Kasumi-1 (cell line): ENCODE measurements at places on chromosomes 7 and 10.

GRCh38 chr7:132394283-132395198 lies 181.7 kb downstream of the PLXNA4 start:
- peak; percentile 29 for DNase-seq

DNA sequence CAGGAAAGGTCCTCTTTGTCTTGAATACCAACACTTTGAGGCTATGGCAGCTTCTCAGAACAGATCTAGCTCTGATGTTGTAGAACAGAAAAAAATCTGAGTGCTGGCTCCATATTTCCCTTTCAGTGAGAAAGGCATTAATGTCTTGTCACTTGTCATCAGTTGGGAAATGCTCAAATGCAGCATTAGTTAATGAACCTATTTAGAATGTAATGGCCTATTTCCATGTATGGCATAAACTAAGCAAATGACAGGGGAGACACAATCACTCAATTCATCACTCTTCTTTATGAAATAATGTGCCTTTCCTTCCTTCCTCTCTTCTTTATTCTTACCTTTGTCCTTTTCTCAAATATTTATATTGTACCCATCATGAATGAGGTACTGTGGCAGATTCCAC lies 5.0 kb upstream of the STAMBPL1 start:
- DNase-seq: no peak

DNA sequence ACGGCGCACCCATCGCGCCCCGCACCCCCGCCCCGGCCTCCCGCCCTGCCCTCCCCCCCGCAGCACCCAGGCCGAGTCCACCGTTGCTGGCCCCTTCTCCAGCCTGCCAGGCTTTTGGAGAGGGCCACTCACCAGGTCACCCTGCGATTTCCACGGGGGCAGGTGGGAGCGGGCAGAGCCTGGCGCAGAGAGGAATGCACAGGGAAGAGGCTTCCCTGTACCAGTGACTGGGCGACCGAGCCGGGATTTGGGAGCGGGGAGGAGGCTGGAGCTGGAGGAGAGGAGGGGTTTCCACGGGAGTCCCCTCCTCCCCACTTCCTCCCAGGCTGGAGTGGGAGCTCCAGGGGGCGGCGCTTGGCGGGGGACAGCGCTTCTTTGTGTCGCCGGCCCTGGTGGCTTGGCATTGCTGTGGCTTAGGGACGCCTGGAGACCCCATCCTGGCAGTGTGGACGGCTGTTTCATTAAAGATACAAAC lies 19.3 kb downstream of the TCAF1 start:
- DNase-seq: no peak

- no peak for DNase-seq
These were observed 43.9 kb downstream of the TNS3 start for GRCh38 chr7:47537716-47538675.

DNA sequence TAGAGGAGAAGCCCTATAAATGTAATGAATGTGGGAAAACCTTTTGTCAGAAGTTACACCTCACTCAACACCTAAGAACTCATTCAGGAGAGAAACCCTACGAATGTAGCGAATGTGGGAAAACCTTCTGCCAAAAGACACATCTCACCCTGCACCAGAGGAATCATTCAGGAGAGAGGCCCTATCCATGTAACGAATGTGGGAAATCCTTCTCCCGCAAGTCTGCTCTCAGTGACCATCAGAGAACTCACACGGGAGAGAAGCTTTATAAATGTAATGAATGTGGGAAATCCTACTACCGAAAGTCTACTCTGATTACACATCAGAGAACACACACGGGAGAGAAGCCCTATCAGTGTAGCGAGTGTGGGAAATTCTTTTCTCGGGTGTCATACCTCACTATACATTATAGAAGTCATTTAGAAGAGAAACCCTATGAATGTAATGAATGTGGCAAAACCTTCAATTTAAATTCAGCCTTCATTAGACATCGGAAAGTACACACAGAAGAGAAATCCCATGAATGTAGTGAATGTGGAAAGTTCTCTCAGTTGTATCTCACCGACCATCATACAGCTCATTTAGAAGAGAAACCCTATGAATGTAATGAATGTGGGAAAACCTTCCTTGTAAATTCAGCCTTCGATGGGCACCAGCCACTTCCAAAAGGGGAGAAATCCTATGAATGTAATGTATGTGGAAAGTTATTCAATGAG lies 18.9 kb downstream of the RBAK start:
- no peak for DNase-seq

DNA sequence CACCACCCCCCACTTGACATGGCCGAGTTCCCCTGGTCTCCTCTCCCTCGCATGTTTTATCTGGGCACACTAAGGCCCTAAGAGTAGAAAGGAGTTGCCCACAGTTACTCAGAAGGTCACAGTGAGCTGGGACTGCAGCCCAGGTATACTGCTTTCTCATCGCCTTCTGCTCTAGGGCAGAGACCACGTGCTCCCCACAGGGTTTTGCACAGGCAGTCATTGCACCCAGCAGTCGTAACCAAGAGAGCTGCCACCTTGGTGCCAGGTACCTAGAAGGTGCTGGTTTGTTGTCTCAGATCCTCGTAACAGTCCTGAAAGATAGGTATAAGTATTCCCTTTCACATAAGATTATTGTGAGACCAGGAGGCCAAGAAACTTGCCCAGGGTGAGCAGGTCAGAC lies 1.8 kb downstream of the MINDY4 start:
- no peak for DNase-seq

DNA sequence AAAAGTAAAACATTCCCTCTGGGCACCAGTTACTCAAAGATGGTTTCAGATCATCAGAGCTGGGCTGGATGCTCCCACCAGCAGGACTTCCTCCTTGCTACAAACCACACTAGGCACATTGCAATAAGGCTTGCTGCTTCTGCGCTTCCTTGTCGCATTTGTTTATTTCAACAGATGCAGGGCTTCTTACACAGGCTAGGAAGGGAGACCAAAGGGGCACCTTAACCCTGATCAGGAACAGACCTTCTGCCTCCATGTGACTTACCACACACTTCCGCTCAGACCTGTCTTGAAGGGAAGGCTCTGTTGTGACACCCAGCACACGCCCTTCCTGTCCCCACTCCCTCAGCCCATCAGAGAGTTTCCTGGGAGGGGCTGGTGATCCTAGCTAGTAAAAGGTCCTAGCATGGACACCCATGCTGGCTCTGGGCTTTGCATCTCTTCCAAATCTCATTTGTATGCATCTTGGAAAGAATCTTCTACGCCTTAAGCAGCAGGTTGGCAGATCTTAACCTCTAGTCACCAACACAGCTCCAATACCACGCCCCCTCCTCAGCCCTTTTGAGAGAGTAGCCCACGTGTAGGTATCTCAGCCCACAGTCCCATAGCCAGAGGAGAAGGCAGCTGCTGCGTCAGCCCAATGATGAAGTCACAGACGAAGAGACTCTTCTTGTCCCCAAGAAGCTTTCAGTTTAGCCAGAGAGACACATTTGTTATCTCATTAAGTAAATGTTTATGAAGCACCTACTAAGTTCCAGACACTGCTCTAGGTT lies 47.1 kb upstream of the SVIL start:
- DNase-seq: peak; percentile 100

GRCh38 chr10:48216744-48217143 lies 57.8 kb downstream of the FRMPD2 start:
- no peak for DNase-seq

DNA sequence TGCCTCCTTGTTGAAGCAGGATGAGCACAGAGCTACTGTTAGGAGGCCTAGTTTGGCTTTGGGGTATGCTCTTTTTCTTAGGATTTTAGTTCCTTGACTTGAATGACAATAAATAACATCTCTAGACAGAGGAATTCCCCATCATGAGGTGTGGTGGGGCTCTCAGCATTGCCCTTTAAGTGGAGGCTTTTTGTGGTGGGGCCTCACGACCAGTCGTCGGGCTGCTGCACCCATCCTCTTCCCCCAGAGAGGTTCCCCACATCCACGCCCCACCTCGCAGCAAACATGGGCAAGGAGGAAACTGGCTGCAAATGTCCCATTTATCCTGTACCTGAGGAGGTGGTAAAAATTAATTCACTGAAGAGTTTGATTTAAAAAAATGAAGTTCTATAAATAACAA lies 36.1 kb upstream of the TARP start:
- no peak for DNase-seq

- DNase-seq: no peak
These were observed 89.5 kb upstream of the PIK3CG start for GRCh38 chr7:106775552-106775936.

GRCh38 chr7:135616136-135616535 lies 46.2 kb upstream of the STMP1 start:
- no peak for DNase-seq

- peak; percentile 50 for DNase-seq
These were observed 482 bp upstream of the ERCC6 start for GRCh38 chr10:49539320-49539885.

DNA sequence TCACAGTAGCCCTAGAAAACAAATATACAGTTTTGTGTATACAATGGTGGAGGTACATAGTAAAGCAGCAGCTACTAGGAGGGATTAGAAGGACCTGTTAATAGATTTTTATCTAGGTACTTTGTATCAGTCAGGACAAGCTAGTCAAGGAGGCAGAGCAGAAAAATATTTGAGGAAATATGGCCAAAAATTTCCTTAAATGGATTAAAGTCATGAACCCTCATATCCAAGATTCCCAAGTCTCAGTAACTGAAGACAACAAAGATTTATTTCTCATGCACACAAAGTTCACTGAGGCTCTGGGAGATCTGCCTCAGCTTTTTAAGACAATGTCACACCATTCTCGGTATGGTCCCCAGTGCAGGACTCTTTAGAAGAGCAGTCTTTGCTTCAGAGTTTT lies 28.1 kb upstream of the ARMC3 start:
- no peak for DNase-seq

DNA sequence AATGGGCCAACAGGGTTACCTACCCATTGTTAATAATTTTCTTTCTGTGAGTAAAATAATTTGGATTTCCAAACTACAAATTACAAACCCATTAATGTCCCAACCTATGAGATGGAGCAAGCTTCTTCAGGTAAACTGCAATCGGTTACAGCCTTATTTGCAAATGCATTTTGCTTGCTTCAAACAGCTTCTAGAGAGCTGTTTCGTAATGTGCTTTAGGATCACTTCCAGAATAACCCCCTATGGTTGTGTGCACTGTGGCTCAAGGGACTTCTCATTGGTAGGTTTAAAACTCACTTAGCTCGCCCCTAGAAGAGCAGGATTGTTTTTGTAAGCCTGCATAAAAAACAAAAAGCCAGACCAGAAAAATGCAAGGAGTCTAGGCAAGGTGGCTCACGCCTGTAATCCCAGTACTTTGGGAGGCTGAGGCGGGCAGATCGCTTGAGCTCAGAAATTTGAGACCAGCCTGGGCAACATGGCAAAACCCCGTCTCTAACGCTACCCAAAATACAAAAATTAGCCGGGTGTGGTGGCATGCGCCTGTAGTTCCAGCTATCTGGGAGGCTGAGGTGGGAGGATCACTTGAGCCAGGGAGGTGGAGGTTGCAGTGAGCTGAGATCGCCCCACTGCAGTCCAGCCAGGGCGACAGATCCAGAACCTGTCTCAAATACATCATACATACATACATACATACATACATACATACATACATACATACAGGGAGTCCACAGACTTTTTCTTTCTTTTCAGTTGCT lies 3.3 kb upstream of the MAP3K8 start:
- DNase-seq: peak; percentile 23

GRCh38 chr7:116593359-116594075 lies 68.7 kb downstream of the CAV1 start:
- DNase-seq: no peak

DNA sequence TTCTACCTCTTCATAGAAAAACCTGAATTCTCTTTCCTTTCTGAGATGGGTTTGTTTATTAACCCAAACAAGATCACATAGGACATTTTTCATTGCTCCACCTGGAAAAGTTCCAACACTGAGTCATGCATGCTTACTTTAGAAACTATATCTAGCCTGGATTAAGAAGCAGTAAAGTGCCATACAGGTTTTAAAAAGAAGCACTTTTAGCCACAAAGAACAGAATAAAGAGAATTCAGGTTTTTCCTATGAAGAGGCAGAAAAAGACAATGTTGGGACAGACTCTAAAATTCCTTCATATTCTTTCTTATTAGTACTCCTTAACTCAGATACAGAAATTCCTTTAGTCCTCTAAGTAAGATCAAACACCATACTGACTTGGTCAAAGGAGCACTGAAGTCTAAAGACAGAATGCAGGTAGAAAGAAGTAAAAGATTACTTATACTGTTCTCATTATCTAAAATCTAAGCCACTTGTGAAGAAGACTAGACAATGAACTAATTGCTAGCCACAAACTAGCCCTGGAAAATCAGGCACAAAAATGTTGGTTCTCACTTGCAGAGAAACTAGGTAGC lies 241.3 kb downstream of the ANK3 start:
- no peak for DNase-seq

DNA sequence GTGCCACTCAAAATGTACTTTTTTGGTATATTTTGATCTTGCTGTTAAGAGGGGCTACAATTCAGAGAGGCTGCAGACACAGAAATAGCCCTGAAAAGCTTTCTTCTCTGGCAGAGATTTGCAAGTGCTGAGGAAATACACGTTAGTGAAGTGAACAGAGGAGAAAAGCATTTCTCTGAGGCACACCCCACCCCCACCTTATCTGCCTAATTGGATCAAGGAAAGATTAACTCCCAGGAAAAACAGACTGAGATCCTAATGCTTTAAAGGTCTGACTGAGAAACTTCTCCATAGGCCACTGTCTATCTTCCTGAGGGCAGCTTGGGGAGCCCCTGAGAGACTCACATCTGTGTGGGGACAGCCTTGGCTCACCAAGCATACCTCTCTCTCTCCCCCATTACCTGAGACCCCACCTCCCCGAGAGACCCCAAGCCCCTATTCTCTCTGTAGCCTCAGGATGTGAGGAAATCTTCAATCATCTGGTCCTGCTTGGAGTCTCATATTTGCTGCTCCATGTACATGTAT lies 14.8 kb upstream of the AKR1C3 start:
- DNase-seq: no peak

DNA sequence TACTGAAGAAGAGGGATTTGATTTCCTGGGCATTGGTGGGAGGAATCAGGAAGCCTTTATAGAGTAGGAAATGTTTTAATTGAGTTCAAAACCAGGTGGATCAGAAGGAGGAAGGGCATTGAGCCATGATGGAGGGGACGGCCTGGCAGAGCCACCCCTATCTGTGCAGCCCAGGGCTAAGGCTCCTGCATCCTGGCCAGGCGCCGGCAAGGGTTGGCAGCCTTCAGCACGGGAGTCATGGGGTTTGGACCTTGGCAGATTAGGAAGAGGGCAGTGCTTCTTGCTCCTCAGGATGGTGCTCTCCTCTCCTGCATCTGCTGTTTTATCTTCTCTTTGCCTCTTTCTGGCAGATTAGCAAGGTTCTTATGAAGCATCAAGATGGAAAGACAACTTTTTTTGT lies 12.5 kb downstream of the ZNF862 start:
- no peak for DNase-seq

DNA sequence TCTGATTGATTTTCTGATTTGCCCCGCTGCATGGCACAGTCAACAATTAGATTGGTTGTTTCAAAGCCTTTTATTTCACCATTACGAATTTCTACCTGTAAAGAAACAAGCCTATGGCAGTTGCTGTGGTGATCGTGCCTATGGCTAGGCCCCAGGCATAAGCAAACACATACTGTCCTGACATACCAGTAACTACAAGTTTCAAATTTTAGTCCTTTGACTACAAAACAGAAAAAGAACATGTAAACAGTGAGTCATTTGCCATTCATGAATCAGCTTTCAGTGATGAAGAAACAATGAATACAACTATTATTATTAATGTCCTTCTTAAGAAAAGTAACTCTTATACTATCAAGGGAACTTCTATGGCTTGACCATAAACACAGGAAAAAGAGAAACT lies 168.0 kb upstream of the LRRN3 start:
- no peak for DNase-seq

- DNase-seq: peak; percentile 87
These were observed 58.6 kb downstream of the ZMIZ1 start for GRCh38 chr10:79127151-79127961.

- no peak for DNase-seq
These were observed 30.3 kb downstream of the ITGB1 start for GRCh38 chr10:32927750-32928149.
